Activated naive CD8-positive, alpha-beta T cell treated with anti-CD3 and anti-CD28 coated beads, Interleukin-2, amount 10 ng/mL, durations not matched to agents 7 days and 5 days (primary cell): ENCODE measurements at places on chromosomes 12 and 14. TPM values are rescaled to one million over a fixed set of nuclear protein-coding genes. Genes with fewer than 3 reads are reported as not detected.

Gene NYNRIN
- total RNA-seq, result 0.42 TPM

Gene NRIP2
- not detected for total RNA-seq

Gene KLHL33
- 3.4 TPM for total RNA-seq

Gene TSHR
- total RNA-seq, result 0.39 TPM

Gene CEBPE
- 2.1 TPM for total RNA-seq

Gene IL22
- total RNA-seq, result not detected

Gene PTCSC3
- not detected for total RNA-seq

Gene CLEC2A
- total RNA-seq, result not detected

Gene SIX4
- total RNA-seq, result 0.17 TPM

Gene AEBP2
- 60.3 TPM for total RNA-seq

Gene MFAP5
- not detected for total RNA-seq

Gene LHX5
- total RNA-seq, result not detected

Gene TMEM116
- total RNA-seq, result 23.4 TPM

Gene CNTN1
- not detected for total RNA-seq

Gene TAS2R31
- total RNA-seq, result 2.9 TPM

Gene PPP1R13B
- 17.7 TPM for total RNA-seq

Gene PDZRN4
- not detected for total RNA-seq

Gene TMED10
- 154 TPM for total RNA-seq

Gene SLCO1B1
- not detected for total RNA-seq

Gene LAG3
- 52.1 TPM for total RNA-seq

Gene B4GALNT1
- total RNA-seq, result 0.80 TPM

Gene SLCO1A2
- not detected for total RNA-seq

Gene CLECL1
- 0.72 TPM for total RNA-seq

Gene KRT79
- not detected for total RNA-seq

Gene COQ10A
- total RNA-seq, result 23.3 TPM

Gene CD4
- total RNA-seq, result 2.6 TPM

Gene DCN
- not detected for total RNA-seq

Gene DBX2
- total RNA-seq, result not detected

Gene DIO3
- total RNA-seq, result not detected

Gene CLEC6A
- not detected for total RNA-seq

Gene XRCC3
- 35.5 TPM for total RNA-seq

Gene STON2
- not detected for total RNA-seq

Gene PTPN21
- total RNA-seq, result not detected

Gene RPGRIP1
- not detected for total RNA-seq

Gene RD3L
- not detected for total RNA-seq

Gene KRT8
- total RNA-seq, result not detected

Gene GYS2
- 0.17 TPM for total RNA-seq

Gene TAS2R46
- total RNA-seq, result 1.2 TPM

Gene HCAR3
- total RNA-seq, result not detected

Gene STK38L
- 22.3 TPM for total RNA-seq

Gene NOVA1
- total RNA-seq, result 0.39 TPM

Gene HDAC7
- total RNA-seq, result 215 TPM
